ENCODE measurements at places on chromosomes 2 and 18.

- DNase-seq = peak; percentile 54
Observed at GRCh38 chr2:72917138-72917876, at the start of gene EMX1. Gene EMX1 (plus strand): TSS chr2:72917519. CDS start chr2:72917853, 334 bp downstream.

- no peak for DNase-seq
Observed at GRCh38 chr2:159960414-159960813, 102.0 kb downstream of the PLA2R1 start.

DNA sequence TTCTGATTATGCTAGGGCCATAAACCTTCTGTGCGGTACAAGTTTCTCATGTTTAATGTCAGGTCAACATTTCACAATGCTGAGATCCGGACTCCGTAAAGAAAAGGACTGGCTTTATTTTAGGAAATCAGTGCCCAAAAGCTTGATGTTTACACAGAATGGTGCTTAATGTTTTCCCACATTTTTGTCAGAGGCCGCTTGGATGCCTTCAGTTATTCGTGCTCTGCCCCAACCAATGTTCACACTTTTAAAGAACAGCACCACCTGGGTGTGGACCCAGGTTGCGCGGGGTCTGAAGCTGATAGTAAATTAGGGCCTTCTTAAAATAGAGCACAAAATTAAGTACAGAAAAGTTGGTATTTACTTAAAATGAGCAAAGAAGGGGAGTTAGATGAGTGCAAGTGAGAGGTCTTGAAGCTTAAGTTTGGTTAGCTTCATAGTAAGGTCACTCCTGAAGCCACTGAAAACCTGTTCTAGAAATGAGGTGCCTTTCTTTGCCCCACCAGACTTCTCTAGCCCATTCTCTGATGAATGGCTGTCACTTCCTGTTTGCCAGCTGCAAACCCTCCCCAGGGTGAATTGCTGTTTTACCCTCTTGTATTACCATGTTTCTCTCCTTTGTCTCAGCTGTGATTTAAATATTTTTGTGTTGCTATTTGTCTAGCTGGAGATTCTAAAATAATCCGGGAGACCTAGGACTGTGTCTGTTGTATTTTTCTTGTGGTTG, 20.5 kb downstream of the SLC3A1 start:
- DNase-seq = peak; percentile 9

DNA sequence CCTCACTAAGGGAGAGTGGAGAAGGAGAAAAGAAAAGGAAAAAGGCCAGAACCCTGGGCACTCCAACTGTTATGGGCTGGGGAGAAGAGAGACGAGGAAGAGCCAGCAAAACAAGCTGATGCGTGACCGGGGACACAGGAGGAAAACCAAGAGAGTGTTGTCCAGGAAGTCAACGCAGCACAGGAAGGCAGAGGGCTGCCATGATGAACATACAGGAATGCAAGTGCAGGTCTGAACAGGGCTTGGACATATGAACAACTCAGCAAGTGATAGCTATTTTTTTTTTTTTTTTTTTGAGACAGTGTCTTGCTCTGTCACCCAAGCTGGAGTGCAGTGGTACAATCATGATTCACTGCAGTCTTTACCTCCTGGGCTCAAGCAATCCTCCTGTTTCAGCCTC, 28.4 kb downstream of the SIX3 start:
- no peak for DNase-seq

DNA sequence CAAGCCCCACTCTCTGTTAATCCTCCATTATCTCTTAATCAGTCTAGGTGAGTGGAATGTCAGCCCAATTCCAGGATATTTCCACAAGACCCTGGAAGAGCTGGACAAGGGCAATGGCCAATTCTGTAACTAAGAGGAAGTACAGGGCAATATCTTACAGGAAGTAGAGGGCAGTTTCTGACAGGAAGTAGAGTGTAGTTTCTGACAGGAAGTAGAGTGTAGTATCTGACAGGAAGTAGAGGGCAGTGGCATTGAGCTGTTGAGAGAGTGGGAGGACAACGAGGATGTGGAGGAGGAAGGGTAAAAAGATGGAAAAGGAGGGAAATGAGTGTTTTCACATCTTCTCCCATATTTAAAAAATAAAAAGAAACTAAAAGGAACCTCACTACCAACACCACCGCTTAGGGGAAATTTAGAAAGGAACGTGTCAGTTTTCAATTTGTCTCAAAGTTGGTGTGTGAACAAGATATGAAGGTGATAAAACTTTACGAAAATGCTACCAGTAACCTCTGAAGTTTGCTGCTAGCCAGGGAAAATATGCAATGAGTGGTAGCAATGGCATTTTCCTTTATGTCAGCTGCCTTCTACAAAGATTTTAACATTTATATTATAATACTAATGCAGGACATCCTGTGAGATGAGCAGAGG, 430.9 kb upstream of the HNRNPA3 start:
- DNase-seq = no peak

DNA sequence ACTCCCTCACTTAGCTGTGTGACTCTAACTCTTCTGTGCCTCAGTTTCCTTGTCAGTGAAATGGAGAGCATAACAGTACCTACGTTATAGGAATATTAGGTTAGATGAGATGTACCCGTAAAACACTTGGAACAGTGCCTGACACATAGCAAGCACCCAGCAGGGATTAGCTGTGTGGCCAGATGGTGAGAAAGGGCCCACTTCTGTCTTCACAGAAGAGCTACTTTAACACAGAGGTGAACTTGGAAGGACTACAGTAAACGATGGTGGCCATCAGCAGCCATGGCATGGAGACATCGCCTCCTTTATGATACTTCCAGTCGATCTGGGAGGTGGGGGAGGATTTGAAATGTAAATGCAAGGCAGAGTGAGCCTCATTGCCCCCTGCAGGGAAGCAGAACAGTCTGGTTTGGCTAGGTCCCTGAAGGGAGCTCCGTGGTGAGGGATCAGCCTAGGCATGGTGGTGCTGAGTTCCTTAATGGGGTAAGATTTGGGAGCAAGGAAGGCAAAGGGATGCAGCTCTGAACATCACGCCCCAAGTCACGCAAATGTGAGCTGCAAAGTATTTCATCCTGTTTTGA, 101.7 kb upstream of the ALPP start:
- DNase-seq = no peak

- DNase-seq = no peak
Observed at GRCh38 chr18:75727456-75727855, 300.0 kb upstream of the SMIM21 start.

DNA sequence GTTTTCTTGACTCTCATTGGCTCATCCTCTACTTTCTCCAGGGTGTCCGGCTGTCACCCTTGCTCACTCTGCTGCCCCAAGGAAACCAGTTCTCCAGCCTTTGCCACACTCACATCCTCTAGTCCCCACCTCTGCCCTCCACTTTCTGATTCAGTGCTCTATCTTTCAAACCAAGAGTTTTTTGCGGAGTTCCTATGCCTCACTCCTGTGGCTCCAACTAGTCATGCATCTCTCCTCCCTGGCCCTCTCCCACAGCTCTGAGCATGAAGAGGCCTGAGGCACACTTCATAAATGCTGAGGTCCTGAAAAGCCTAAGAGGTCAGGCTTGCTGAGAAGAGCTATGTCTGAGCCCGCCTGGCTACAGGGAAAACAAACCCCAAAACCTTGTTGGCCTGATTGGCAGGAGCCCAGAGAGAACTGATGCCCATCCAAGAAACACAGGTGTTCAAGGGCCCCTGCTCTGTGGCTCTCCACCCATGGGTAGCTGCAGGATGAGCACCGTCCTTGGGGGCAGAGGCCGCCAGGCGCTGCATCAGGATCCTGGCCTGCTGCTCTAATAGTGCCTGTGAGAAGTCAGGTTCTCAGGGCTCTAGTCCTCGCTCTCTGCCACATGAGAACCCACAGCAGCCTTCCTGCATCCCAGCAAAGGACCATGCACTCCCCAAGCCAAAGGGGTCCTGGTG, 42.1 kb downstream of the HS1BP3 start:
- DNase-seq = no peak

DNA sequence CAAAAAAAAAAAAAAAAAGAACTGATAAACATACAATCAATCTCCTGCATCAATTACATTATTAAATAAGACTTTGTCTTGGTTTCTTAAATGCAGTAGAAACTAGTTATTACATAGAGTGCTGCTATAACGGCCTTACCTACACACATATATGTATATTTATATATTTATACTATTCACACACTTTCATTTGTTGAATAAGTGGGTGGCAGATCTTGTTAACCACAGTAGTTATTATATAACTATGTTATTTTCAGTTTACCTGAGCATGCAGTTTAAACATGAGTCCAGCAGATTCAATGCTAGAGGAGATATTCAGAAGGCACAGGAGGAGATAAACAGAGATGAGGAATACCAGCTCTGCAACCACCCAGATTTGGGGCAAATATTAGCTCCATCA, 81.5 kb upstream of the CD226 start:
- DNase-seq = no peak

All from CD4-positive, alpha-beta T cell treated with Interleukin-12 subunit alpha and Interleukin-12 subunit beta, for 1 hour (primary cell).